ENCODE measurements at places on chromosomes 5 and 9.

GRCh38 chr9:99085949-99086948, 18.7 kb upstream of the TGFBR1 start:
- no peak for DNase-seq

DNA sequence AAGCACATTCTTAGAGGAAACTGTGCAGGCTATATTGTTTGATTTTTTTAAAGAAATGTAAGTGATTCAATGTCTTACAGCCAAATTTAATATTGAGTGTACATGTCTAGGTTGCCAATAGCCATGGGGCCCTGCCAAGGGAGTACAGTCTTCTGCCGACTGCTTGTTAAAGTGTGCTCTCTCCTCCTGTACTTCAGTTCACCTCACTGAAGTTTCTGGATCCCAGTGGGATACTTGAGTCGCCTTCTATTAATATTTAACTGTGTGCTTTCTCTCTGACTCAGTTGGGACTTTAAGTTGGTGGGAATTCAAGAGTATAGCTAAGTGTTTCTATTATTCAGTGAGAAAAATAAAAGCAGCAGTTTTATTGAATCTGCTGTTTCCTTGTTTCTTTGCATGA, 44.5 kb upstream of the C5orf47 start:
- DNase-seq = no peak

GRCh38 chr9:128192601-128193371, 1.4 kb upstream of the CIZ1 start:
- DNase-seq = no peak

DNA sequence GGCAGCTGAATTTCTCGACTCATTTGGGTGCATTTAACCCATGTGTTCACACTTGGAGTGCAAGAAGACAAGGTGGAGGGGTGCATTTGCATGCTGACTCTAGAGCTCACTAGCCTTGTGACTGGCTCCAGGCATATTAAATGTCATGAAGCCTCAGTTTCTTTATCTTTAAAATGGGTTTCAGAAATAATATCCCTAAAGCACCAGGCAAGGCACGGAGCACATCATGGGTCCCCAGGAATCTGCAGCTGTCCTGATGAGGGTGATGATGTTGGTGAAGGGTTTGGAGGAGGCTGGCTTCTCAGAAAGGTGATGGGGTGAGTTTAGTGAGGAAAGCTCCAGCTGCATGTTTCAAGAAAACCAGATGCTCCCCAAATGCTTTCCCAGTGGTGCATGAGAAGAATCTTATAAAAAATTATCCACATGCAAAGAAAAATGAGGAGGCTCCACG, 14.8 kb downstream of the STC2 start:
- no peak for DNase-seq

DNA sequence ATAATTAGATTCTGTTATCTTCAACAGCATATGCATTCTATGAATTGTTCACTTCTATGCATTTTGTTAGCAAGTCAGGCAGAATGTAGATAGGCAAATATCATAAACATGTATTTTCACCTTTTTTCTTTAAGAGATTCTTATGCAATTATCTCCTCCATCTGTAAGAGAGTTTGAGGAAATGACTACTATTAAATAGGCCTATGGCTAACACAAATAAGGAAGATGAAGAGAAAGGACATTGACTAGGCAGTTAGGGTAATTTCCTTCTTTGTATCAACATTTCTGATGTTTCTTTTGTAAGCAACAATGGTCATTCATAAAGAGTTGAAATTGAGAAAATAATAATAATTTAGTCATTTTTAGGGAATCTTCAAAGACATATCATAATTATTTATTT, 145.2 kb upstream of the CDH12 start:
- DNase-seq = no peak

GRCh38 chr5:179431221-179431824, 86.1 kb upstream of the ADAMTS2 start:
- DNase-seq = no peak

DNA sequence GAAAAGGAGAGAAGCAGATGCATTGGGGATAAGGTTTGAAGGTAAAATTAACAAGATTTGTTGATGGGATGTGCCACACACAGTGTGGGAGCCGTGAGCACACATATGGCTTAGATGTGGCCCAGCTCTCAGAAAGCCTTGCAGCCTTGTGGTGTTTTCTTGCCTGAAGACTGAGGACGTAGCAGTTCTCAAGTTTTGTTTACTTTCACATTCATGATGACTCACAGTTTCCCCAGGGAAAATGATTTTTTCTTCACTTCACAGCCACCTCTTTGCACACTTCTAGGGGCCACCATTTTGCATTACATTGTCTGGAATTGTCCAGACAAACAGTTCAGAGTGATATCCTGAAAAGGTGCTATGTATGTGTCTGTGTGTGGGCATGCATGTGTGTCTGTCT, 126.2 kb downstream of the BASP1 start:
- no peak for DNase-seq

Data from stimulated activated CD8-positive, alpha-beta memory T cell treated with anti-CD3 and anti-CD28 coated beads, Interleukin-7, amount 100 ng/mL, for 1 hour (primary cell).